ENCODE measurements at places on chromosomes 12 and 14. TPM values are rescaled to one million over a fixed set of nuclear protein-coding genes. Genes with fewer than 3 reads are reported as not detected.

DNA sequence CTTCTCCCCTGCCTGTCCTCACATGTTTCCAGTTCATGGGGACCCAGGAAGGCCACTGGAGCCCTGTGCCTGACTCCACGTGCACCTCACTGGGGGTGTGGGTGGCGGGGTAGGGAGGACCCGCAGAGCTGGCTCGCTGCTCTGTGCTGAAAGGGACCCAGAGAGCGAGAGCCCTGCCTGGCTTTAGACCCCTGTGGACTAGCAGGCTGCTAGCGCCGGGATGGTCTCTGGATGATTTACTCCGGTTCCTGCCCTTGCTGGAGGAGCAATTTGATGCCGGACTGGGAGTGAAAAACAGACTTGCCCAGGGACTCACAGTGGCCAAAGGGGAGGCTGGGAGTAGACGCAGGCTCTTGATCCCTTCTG, 49.0 kb downstream of the NTF3 start:
- H3K36me3 ChIP-seq = no peaks in the 10 kb centered on the region
- peak overlapping the region; percentile 43 for H3K4me3 ChIP-seq
- DNase-seq = peak; percentile 70
- no peaks in the 10 kb centered on the region for H3K27me3 ChIP-seq

- no peaks in the 10 kb centered on the region for H3K36me3 ChIP-seq
- no peaks in the 10 kb centered on the region for H3K4me1 ChIP-seq
- no peaks in the 10 kb centered on the region for H3K27me3 ChIP-seq
- DNase-seq = no peak
- H3K4me3 ChIP-seq = no peak overlapping the region
Observed at GRCh38 chr14:34857689-34858449, 17.3 kb downstream of the BAZ1A start.

DNA sequence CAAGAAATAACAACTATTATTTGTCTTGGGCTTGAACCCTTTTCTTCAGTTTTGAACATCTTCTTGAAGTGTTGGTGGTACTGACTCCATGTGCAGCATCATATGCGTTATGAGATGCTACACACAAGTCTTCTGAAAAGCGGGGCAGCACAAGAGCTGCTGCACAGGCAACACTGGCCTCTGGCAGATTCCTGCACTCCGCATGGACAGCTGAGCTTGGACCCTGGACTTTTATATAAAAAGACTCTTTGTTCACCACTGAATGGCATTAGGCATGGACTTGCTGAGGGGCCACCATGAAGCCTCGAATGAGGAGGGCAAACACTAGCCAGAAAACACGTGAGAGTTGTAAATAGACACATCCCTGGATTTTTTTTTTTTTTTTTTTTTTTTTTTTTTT, 210.8 kb upstream of the NPAS3 start:
- H3K27ac ChIP-seq = no peak overlapping the region
- H3K27me3 ChIP-seq = no peaks in the 10 kb centered on the region
- H3K4me3 ChIP-seq = no peak overlapping the region
- no peak for DNase-seq

DNA sequence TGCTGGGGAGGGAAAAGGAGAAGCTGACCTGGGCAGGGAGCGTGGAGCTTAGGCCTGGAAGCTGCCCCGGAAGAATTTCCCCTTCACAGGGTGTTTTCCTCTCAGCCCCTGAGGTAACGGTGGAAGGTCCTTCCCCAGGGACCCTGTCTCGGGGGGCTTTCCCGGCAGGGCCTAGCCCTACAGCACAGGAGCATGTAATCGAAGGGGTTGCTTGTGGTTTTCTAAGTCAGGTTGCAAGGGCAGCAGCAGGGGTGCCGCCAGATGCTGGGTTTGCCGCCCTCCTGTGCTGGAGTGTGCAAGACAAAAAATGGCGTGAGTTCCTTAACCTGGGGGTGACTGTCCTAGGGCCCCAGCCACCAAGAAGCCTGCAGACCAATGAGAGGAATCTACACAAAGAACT, 1.6 kb upstream of the KRT74 start:
- DNase-seq = no peak
- H3K27me3 ChIP-seq = no peaks in the 10 kb centered on the region
- no peak overlapping the region for H3K27ac ChIP-seq
- no peaks in the 10 kb centered on the region for H3K4me1 ChIP-seq
- H3K4me3 ChIP-seq = no peak overlapping the region

- DNase-seq = no peak
- H3K4me1 ChIP-seq = no peaks in the 10 kb centered on the region
- no peak overlapping the region for H3K27ac ChIP-seq
Observed at GRCh38 chr12:34393821-34394150, 371.5 kb downstream of the ALG10 start.

GRCh38 chr12:132229193-132229760, 85.0 kb downstream of the NOC4L start:
- H3K4me1 ChIP-seq = no peaks in the 10 kb centered on the region
- no peak overlapping the region for H3K4me3 ChIP-seq
- H3K27me3 ChIP-seq = peaks cover 42% of the 10 kb centered on the region
- H3K27ac ChIP-seq = no peak overlapping the region
- DNase-seq = no peak

DNA sequence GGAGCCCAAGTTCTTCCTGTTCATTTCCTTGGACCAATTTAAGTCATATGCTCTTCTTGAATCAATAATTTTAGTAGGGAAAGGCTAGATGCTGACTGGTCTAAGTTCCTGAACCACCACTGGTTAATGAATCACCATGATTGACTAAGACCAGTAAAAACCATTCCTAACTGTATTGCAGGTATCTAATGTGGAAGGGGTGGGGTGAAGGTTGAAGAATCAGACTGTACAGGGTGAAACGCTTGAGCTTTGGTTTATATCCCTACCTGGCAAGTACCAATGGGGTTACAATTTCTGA, 100.1 kb downstream of the DYRK2 start:
- no peak overlapping the region for H3K27ac ChIP-seq
- no peak overlapping the region for H3K4me3 ChIP-seq
- DNase-seq = no peak
- no peaks in the 10 kb centered on the region for H3K27me3 ChIP-seq
- H3K36me3 ChIP-seq = no peaks in the 10 kb centered on the region

- H3K27ac ChIP-seq = no peak overlapping the region
- H3K36me3 ChIP-seq = peaks cover 5% of the 10 kb centered on the region
- DNase-seq = peak; percentile 49
- no peaks in the 10 kb centered on the region for H3K4me1 ChIP-seq
- H3K4me3 ChIP-seq = no peak overlapping the region
- H3K27me3 ChIP-seq = no peaks in the 10 kb centered on the region
Observed at GRCh38 chr14:102717276-102717675, 60.0 kb upstream of the TRAF3 start.

DNA sequence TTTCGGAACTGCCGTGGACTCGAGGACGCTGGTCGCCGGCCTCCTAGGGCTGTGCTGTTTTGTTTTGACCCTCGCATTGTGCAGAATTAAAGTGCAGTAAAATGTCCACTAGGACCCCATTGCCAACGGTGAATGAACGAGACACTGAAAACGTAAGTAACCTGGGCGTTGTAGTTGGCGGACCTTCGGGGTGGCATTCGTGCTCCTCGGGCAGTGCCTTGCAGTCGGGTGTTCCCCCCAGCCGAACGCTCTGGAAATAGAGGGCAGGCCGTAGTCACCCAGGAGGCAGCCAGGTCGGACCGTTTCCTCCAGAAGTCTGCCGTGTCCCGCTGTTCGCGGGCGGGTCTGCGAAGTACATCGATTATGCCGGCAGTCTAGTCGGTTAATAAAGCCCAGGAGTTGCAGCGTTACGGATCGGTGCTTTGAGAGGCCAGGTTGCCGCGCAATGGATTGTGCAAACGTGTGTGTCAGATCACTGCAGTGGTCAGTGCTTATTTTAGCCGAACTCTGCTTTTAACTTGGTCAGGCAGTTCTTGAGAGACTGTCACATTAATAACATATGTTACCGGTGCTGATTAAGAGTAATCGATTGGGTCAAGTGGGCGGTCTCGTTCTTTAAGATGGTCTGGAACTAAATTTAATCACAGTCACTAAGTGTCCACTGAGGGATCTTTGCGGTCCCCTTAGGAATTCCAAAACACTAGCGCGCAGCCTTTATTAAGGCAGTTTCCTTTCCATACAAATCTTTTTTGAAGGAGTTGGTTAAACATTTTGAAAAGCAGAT, 906 bp downstream of the MARK3 start:
- peaks cover 5% of the 10 kb centered on the region for H3K4me1 ChIP-seq
- no peaks in the 10 kb centered on the region for H3K36me3 ChIP-seq
- H3K27me3 ChIP-seq = peaks cover 20% of the 10 kb centered on the region
- peak overlapping the region; percentile 91 for H3K4me3 ChIP-seq
- peak overlapping the region; percentile 95 for H3K27ac ChIP-seq
- peak; percentile 58 for DNase-seq

GRCh38 chr12:126668538-126668937, 1598.4 kb upstream of the TMEM132C start:
- no peaks in the 10 kb centered on the region for H3K4me1 ChIP-seq
- no peak overlapping the region for H3K27ac ChIP-seq
- H3K36me3 ChIP-seq = no peaks in the 10 kb centered on the region
- DNase-seq = no peak
- H3K4me3 ChIP-seq = no peak overlapping the region

GRCh38 chr14:94317259-94317658, 5.9 kb downstream of the SERPINA6 start:
- H3K27ac ChIP-seq = no peak overlapping the region
- peak; percentile 18 for DNase-seq
- H3K27me3 ChIP-seq = no peaks in the 10 kb centered on the region
- no peak overlapping the region for H3K4me3 ChIP-seq

- no peaks in the 10 kb centered on the region for H3K4me1 ChIP-seq
- no peaks in the 10 kb centered on the region for H3K36me3 ChIP-seq
- H3K27me3 ChIP-seq = no peaks in the 10 kb centered on the region
- H3K27ac ChIP-seq = no peak overlapping the region
Observed at GRCh38 chr14:101878211-101878821, 86.1 kb upstream of the DYNC1H1 start.

DNA sequence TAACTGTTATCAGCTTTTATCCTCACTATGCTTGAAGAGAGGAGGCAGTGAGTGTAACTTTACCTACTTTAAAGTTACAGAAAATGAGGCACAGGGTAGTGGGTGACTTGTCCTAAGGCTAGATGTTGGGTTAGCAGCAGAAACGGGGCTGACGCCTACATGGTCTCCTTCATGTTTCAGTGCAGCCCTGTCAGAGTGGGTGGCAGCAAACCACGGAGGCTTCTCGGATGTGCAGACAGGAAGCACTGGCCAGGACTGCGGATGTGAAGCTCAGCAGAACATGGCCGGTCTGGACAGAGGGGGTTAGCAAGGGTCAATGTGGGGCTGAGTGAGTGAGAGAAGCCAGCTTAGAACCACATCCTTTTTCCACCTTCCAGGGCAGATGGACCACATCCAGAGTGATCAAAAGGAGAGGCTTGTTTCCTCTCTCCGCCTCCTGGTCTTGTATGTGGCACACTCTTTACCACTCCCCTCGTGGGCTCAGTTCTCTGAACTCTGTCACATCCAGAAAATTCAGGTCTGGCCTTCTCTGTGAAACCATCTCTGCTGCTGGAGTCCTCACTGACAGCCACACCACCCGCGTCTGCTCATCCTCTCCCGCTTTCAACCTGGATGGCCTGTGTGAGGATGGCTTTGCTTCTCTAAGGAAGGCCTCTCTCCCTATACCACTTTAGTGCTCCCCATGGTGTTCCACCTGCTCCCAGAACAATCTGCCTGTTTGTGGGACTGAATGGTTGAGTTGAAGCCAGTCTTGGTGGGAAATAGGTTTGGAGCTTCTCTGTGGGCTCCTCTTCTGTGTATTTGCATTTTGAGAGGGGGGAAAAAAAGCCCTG, 14.1 kb downstream of the SUSD6 start:
- no peaks in the 10 kb centered on the region for H3K27me3 ChIP-seq
- H3K36me3 ChIP-seq = no peaks in the 10 kb centered on the region
- DNase-seq = no peak

- H3K4me3 ChIP-seq = no peak overlapping the region
- no peak for DNase-seq
- no peaks in the 10 kb centered on the region for H3K27me3 ChIP-seq
- no peaks in the 10 kb centered on the region for H3K4me1 ChIP-seq
- H3K27ac ChIP-seq = no peak overlapping the region
Observed at GRCh38 chr12:74644681-74645080, 107.0 kb downstream of the ATXN7L3B start.

- H3K4me3 ChIP-seq = no peak overlapping the region
- peak; percentile 4 for DNase-seq
- no peaks in the 10 kb centered on the region for H3K27me3 ChIP-seq
Observed at GRCh38 chr12:98221243-98221808, 294.1 kb upstream of the TMPO start.

DNA sequence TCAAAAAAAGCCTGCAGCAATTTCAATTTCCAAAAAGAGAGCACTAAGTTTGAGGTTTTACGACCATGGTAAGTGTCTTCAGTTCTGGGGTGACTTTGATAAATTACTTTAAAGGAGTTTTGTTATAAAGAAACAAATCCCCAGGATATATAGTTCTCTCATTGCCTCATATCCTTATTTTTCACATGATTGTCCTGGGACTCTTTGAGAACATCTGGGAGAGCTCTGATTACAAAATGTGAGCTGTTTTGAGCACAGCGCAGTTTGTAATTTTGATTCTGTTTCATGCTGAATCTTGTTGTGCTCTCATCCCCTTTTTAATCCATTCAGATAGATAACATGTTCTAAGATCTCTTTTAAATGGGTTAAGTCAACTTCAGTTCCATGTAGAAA, 67.7 kb upstream of the DCN start:
- no peak overlapping the region for H3K27ac ChIP-seq
- H3K27me3 ChIP-seq = no peaks in the 10 kb centered on the region
- no peaks in the 10 kb centered on the region for H3K36me3 ChIP-seq
- no peaks in the 10 kb centered on the region for H3K4me1 ChIP-seq
- no peak overlapping the region for H3K4me3 ChIP-seq

DNA sequence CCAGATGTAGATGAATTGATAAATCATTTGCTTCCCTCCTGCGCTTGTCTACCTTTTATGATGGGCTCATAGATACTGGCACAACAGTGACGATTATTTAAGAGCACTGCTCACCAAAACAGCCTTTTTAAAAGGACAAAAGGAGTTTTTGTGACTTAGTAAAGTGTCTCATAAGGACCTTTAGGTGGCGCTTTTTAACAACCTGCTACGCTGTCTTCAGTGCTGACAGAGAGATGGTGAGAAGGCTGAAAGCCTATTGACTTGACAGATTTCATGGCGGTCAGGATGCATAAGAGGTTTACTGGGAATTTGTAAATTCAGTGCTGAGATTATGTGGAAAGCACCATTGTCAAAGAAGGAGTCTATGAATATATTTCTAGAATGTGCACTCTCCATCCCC, 87.6 kb downstream of the SLC15A5 start:
- H3K36me3 ChIP-seq = no peaks in the 10 kb centered on the region
- no peaks in the 10 kb centered on the region for H3K27me3 ChIP-seq
- no peak overlapping the region for H3K27ac ChIP-seq
- no peaks in the 10 kb centered on the region for H3K4me1 ChIP-seq
- H3K4me3 ChIP-seq = no peak overlapping the region
- DNase-seq = peak; percentile 73

The RNASE11 gene
- not detected for total RNA-seq

The CPNE6 gene
- total RNA-seq = not detected

The ALG10B gene
- 9.9 TPM for total RNA-seq

The DIABLO gene
- 131 TPM for total RNA-seq

The REM2 gene
- 1.7 TPM for total RNA-seq

The C12orf54 gene
- not detected for total RNA-seq

The IL22 gene
- not detected for total RNA-seq

The GNPTAB gene
- 24.0 TPM for total RNA-seq

The MYH7 gene
- total RNA-seq = 0.19 TPM
